GM12892 (cell line): ENCODE measurements at places on chromosomes 11 and 22.

GRCh38 chr11:94184362-94184761, 55.7 kb downstream of the PANX1 start:
- DNase-seq: no peak

DNA sequence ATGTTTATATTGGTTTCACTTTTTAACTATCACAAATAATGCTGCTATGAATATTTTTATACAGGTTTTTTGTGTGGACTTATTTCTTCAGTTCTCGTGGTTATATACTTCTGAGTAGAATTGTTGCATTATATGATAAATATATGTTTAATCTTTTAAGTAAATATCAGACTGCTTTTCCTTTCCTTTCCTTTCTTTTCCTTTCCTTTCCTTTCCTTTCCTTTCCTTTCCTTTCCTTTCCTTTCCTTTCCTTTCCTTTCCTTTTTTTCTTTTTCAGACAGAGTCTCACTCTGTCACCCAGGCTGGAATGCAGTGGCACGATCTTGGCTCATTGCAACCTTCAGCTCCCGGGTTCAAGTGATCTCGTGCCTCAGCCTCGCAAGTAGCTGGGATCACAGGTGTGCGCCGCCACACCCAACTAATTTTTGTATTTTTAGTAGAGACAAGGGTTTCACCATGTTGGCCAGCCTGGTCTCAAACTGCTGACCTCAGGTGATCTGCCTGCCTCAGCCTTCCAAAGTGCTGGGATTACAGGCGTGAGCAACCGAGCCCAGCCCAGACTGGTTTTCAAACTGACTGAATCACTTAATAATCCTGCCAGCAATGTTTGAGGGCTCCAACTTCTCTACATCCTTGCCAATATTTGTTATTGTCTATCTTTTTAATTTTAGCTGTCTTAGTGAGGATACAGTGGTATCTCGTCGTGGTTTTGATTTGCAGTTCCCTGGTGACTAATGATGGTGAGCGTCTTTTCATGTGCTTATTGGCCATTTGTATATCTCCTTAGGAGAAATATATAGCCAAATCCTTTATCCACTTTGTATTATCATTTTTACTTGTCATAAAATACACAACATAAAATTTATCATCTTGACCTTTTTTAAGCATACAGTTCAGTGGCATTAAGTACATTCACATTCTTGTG, 21.9 kb downstream of the HTR3B start:
- DNase-seq: no peak

GRCh38 chr11:77886401-77886800, 65.5 kb downstream of the AAMDC start:
- no peak for DNase-seq

GRCh38 chr11:126917531-126918204, 82.9 kb downstream of the KIRREL3 start:
- DNase-seq: no peak

DNA sequence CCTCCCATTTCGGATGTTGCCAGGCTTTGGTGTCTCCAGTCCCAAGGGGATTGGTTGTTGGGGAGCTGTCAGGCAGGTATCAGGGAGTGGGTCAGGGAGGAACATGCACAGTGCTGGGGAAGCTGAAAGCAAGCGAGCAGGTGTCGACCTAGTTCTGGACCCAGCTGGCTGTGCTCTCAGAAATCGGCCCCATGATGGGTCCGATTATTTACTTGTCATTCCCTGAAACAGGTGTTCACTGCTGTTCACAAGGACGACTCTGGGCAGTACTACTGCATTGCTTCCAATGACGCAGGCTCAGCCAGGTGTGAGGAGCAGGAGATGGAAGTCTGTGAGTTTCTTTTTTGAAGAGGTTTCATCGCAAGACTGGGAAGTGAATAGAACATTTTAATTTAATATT, 76.8 kb downstream of the JAM3 start:
- DNase-seq: no peak

GRCh38 chr11:70654016-70654415, 255.7 kb downstream of the CTTN start:
- no peak for DNase-seq

GRCh38 chr11:68040101-68040956, 1.5 kb downstream of the TCIRG1 start:
- DNase-seq: peak; percentile 95
